G401 (cell line): ENCODE measurements at places on chromosomes 13 and 19. TPM values are rescaled to one million over a fixed set of nuclear protein-coding genes. Genes with fewer than 3 reads are reported as not detected.

The SLITRK6 gene
- not detected in 2 replicates for total RNA-seq

The ONECUT3 gene
- total RNA-seq, result not detected in 2 replicates

GRCh38 chr13:66780814-66781213 lies 449.3 kb downstream of the PCDH9 start:
- DNase-seq, result no peak

- DNase-seq, result no peak
Measured at GRCh38 chr13:49858178-49858856, 65.8 kb upstream of the KPNA3 start.

DNA sequence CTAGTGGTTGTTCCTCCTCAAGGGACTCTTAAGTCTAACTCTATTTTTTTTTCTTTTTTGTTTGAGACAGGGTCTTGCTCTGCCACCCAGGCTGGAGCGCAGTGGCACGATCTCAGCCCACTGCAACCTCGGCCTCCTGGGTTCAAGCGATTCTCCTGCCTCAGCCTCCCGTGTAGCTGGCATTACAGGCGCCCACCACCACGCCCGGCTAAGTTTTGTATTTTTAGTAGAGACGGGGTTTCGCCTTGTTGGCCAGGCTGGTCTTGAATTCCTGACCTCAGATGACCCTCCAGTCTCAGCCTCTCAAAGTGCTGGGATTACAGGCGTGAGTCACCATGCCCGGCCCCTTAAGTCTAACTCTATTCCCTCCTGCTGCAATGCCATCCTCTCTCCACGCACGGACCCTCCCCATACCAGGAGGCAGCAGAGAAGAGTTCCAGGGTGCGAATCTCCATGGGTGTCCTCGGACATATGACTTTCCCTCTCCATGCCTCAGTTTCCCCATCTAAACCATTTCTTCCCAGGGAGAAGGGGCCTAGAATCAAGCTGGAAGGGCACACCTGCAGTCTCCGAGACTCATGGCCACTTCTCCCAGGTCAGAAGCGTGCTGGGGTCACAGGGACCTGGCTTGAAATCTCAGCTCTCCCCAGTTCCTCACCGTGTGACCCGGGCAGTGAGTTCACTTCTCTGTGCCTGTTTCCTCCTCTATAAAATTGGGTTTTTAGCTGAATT lies 6.0 kb upstream of the BCL3 start:
- DNase-seq, result no peak

The CEACAM16 gene
- not detected in 2 replicates for total RNA-seq

DNA sequence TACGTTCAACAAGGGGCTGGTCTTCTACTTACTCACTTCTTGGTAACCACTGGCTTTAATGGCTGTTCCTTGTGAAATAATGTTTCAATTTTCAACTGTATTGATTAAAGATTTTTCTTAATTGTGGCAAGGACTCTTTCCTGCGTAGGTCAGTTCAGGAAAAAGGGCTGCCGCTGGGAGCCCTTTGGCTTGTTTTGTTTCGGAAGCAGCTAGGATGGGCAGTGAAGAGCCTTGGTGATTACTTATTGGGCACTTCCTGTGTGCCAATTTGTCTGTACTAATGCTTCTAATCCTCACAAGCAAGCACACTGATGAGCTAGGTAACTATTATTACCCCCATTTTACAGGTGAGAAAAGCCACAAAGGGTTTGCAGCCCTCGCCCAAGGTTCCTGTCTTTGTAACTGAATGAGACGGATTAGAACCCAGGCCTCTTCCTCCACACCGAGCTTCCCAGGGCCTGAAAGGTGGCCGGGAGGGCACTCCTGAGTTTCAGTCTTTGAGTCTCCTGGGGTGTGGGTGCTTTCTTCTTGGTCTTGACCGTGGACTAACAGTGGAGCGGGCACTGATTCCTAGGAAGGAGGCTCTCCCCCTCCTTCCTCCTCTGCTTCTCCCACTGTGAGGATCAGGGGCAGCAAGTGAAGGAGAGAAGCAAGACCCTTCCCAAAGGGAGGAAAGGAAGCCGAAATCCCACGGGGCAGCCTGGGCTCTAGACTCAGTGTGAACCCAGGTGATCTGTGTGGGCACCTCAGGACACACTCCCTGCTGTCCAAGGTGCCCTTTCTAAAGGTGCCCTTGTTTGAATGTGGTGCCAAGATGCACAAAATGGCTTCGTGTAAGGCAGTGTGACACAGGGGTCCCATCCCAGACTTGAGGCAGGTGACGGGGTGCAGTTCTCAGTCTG lies 3.7 kb downstream of the COL4A2 start:
- DNase-seq, result no peak

The PEX11G gene
- 3.5 and 6.6 TPM in 2 replicates for total RNA-seq

DNA sequence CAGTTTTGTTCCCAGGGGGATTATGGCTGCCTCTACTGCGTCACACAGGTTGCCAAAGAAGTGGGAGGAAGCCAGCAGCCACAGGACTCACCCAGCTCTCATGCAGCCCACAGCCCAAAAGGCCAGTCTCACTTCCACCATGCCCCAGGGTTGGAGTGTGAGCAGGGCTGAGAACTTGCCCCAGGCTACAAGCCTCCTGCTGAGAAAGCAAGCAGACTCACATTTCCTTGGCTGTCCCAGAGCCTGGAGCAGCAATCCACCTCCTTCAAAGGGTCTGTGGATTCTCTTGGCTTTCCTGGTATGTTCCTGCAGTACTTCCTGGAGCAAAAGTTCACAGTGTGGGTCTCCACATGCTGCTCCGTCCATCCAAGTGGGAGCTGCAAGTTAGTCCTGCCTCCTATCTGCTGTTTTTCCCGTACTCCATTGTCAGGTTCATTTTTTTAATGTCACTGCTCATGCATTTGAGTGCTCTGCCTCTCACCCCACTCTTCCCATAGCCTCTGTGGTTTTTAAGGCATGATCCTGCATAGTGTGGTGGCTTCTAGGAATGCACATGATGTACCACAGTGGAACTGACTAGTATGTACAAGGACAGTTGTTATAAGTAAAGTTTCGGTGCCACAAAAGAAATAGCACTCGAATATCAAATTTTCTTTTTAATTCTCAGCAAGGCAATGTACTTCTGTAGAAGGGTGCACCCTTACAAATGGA lies 56.2 kb upstream of the ARHGEF7 start:
- DNase-seq, result no peak

- DNase-seq, result no peak
Measured at GRCh38 chr19:54707962-54708361, 16.3 kb upstream of the KIR3DL3 start.

DNA sequence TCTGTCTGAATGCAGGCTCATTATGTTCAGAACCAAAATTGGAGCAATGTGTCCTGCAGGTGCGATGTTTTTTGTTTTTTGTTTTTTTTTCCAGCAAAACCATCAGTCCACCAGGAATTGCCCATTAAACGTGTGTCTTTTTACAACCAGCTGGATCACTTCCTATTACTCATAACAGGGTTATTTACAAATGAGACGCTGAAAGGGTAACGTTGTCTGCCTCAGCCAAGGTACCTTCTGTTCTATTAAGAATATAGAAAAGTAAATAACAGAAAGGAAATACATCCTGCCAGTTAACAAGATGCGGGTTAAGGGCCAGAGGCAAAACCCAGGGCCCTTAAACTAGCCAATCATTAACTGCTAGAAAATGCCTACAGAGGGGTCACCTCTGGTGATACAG lies 590.4 kb downstream of the TBC1D4 start:
- DNase-seq, result no peak

- no peak for DNase-seq
Measured at GRCh38 chr19:16878181-16878965, 10.4 kb upstream of the F2RL3 start.

GRCh38 chr19:8370176-8371010 lies 6.4 kb downstream of the ANGPTL4 start:
- DNase-seq, result no peak

GRCh38 chr13:79483086-79483706 lies 2.2 kb downstream of the NDFIP2 start:
- DNase-seq, result no peak

DNA sequence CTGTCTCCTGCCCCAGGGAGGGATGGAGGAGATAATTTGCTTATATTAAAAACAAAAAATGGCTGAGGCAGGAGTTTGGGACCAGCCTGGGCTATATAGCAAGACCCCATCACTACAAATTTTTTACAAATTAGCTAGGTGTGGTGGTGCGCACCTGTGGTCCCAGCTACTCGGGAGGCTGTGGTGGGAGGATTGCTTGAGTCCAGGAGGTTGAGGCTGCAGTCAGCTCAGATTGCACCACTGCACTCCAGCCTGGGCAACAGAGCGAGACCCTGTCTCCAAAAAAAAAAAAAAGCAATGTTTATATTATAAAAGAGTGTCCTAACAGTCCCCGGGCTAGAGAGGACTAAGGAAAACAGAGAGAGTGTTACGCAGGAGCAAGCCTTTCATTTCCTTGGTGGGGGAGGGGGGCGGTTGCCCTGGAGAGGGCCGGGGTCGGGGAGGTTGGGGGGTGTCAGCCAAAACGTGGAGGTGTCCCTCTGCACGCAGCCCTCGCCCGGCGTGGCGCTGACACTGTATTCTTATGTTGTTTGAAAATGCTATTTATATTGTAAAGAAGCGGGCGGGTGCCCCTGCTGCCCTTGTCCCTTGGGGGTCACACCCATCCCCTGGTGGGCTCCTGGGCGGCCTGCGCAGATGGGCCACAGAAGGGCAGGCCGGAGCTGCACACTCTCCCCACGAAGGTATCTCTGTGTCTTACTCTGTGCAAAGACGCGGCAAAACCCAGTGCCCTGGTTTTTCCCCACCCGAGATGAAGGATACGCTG lies 184.0 kb downstream of the KDM4B start:
- no peak for DNase-seq

DNA sequence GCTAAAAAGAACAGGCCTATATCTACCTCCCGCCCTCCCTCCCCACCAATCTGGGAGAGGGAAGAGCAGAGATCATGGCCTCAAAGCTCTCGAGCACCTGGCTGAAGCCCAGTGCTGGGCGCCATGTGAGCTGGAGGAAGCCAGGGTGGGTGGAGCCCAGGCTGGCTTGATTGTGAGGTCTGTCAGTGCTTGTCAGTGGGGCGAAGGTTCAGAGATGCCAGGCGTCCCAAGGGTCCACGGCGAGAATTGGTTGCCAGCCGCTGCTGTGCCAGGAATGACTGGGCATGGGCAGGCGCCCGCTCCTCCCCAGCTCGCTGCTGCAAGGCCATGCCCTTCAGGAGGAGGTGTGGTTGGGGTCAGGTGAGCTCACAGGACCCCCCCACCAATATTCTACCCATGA lies 11.5 kb downstream of the BEST2 start:
- no peak for DNase-seq

The UPF3A gene
- total RNA-seq, result 8.2 and 28.3 TPM in 2 replicates

The NOTCH3 gene
- 13.5 and 16.4 TPM in 2 replicates for total RNA-seq

DNA sequence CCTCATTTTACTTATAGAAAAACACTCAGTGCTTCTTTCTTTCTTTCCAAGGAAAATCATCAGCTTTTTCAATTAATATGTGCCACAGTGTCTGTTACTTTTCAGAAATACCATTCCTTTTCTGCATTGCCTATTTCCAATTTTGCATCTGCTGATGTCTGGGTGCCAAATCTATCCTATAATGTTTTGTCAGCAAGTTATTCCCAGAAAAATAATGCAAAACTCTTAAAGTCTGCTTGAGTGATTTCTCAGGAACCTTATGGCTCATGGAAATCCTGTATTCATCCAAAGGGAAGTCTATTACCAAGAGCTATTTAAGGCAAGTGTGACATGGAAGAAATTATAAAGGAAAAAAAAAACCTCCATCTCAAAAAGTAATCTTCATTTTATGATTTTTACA lies 224.4 kb downstream of the FGF14 start:
- DNase-seq, result no peak

The SULT2B1 gene
- total RNA-seq, result 0.37 TPM in 1 of 2 replicates, not detected in the other

GRCh38 chr19:35596366-35596999 lies 10.5 kb downstream of the PMIS2 start:
- DNase-seq, result no peak

The FBN3 gene
- total RNA-seq, result 0.55 and 0.81 TPM in 2 replicates

GRCh38 chr13:76351541-76352229 lies 534.5 kb downstream of the KCTD12 start:
- no peak for DNase-seq

The C1QTNF9B gene
- total RNA-seq, result not detected in 2 replicates

- DNase-seq, result no peak
Measured at GRCh38 chr13:107843281-107843680, 372.1 kb downstream of the LIG4 start.

The PRR22 gene
- 0.43 and 2.6 TPM in 2 replicates for total RNA-seq

The ATXN8OS gene
- not detected in 2 replicates for total RNA-seq

The ANGPTL4 gene
- total RNA-seq, result 2.2 and 8.4 TPM in 2 replicates

The URAD gene
- not detected in 2 replicates for total RNA-seq

GRCh38 chr19:40598121-40598917 lies 2.9 kb upstream of the LTBP4 start:
- DNase-seq, result peak; percentile 87

GRCh38 chr13:27440408-27440807 lies 10.0 kb downstream of the MTIF3 start:
- no peak for DNase-seq

DNA sequence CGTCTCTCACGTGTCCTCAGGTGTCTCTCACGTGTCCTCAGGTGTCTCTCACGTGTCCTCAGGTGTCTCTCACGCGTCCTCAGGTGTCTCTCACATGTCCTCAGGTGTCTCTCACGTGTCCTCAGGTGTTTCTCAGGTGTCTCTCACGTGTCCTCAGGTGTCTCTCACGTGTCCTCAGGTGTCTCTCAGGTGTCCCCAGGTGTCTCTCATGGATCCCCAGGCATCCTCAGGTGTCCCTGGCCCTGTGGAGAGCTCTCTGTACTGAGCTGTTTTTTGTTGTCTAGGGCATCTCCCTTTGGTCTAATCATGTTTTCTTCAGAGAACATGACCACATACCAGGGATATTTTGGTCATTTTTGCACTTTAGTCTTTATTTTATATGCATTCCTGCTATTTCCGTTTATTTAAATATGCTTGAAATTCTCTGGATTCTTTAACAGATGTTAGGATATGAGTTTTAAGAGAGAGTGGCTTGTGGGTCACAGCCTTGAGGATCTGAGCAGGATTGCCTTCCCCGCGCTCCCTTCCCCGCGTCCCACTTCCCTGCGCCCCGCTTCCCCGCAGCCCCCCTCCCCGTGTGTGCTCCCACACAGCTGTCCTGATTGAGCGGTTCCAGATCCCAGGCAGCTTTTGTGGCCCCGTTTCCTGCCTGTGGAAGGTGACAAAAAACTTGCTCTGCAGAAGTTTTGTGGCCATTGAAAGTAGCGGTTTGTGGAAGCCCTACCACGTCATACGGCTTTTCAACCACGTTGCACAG lies 31.9 kb downstream of the ATP4B start:
- DNase-seq, result no peak

The LHB gene
- total RNA-seq, result not detected in 2 replicates

- no peak for DNase-seq
Measured at GRCh38 chr13:93562676-93563075, 336.1 kb downstream of the GPC6 start.

- no peak for DNase-seq
Measured at GRCh38 chr19:17339088-17339741, 1.9 kb downstream of the GTPBP3 start.

- DNase-seq, result no peak
Measured at GRCh38 chr13:49042476-49042875, 66.8 kb downstream of the FNDC3A start.
